A673 (cell line): ENCODE measurements at places on chromosomes 13 and 19. TPM values are rescaled to one million over a fixed set of nuclear protein-coding genes. Genes with fewer than 3 reads are reported as not detected.

DNA sequence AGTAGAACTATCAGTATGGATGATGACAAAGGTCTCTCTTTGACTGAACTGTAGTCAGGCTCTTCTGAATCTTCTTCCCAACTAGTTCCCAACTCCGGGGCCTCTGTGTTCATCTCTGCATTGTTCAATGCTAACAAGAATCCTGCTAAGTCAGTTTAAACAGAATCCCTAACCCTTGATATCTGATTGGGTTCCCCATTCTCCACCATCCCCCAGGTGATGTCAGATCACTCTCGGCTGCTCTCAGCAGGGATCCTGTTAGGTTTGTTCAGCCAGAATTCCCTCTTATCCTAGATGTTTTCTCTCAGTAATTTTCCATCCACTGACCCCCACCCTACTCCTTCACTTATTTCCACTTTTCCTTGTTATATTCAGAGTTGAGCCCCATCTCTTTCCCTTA, 223.6 kb downstream of the RGCC start:
- DNase-seq = no peak

Gene SAFB2
- total RNA-seq = 124 and 153 TPM in 2 replicates

Gene RNF17
- total RNA-seq = not detected in 2 replicates

- DNase-seq = no peak
These were observed 259.5 kb downstream of the COL4A1 start for GRCh38 chr13:110047496-110047895.

DNA sequence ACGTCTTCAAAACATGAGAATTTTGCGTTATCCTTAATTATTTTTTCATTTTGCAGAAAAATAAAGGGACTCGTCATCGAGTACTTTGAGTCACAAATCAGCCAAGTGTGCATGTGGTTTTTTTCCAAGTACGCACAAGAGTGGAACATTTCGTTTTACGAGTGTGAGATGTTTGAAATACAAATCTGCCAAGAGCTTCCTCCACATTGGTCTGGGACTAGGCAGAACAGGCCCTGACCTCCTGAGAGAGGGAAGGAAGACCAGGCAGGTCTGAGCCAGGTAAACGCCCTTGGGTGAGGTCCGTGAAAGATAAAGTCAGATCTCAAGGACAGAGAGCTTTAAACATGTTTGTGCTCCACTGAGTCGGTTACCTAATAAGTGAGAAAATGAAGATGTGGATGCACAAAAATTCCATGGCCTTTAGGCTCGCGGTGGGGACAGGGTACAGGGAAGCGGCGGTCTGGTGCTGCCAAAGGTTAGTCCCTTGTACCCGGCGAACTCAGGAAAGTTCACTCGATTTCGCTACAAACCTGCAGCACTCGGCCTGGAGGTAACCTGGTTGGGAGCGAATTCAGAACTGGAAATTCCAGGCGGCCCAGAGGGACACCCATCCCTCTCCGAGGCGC, 473 bp upstream of the ITM2B start:
- no peak for DNase-seq

- DNase-seq = peak; percentile 46
These were observed 4.1 kb downstream of the DAZAP1 start for GRCh38 chr19:1411255-1412191.

DNA sequence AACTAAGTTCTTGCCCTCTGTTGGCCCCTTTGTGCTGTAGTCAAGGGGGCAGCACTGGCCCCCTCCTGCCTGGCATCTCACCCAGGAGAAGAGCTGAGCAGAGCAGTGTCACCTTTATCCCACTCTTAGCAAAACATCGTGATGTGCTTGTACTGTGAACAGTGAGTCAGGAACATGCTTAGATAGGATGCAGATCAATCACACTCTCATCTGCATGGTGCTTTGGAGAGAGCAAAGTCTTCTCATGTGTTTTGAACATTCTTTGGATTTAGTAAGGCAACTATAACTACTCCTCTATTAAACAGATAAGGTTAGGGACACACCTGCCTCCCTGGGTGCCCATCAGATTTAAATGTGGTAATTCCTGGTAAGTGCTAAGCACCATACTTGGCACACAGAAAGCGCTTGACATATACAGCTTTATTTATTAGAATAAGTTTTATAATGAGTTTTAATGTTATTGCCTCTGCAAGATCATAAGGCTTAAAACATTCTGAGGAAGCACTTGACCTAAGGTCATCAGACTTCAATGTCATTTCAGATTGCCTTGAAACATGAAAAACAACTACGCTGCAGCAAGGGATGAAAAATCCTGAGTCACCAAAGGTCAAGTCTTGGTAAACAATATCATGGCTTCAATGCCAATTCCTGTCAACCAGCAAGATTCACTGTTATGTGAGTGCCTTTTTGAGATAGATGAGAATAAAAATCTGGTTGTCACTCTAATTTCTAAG, 82.4 kb upstream of the IRS2 start:
- DNase-seq = no peak

Gene SHC2
- total RNA-seq = 1.1 and 2.0 TPM in 2 replicates

- peak; percentile 47 for DNase-seq
These were observed 202.3 kb upstream of the KLHL1 start for GRCh38 chr13:70310396-70311119.

Gene GJA3
- 0.43 and 0.48 TPM in 2 replicates for total RNA-seq

- no peak for DNase-seq
These were observed 21.1 kb upstream of the CCDC97 start for GRCh38 chr19:41288673-41289530.

GRCh38 chr13:79686441-79686840, 205.5 kb downstream of the NDFIP2 start:
- no peak for DNase-seq

DNA sequence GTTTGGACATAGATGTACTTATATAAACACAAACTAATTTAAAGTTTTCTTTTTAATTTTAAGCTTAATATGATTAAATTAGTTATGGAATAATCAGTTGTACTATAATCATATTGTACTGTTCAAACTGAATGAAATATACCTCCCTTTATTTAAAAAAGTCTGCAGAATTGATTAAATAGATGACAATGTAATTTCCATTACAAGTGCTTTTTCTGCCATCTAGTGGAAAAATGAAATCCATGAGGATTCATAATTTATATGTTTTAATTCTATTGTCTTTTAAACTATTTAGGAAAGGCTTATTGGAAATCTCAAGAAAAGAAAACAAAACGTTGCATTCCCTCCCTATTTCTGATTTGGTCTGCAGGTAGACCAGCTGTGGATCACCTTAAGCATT, 30.9 kb downstream of the MZT1 start:
- peak; percentile 24 for DNase-seq

- DNase-seq = no peak
These were observed 240.4 kb downstream of the DACH1 start for GRCh38 chr13:71626421-71627117.

GRCh38 chr19:11982526-11982925, 17.7 kb downstream of the ZNF763 start:
- no peak for DNase-seq

Gene PSMC4
- total RNA-seq = 268 and 291 TPM in 2 replicates

- DNase-seq = no peak
These were observed 8.2 kb downstream of the ATP11A start for GRCh38 chr13:112697756-112698655.

Gene PLK5
- total RNA-seq = not detected in 2 replicates

Gene ZNF541
- total RNA-seq = not detected in 2 replicates

DNA sequence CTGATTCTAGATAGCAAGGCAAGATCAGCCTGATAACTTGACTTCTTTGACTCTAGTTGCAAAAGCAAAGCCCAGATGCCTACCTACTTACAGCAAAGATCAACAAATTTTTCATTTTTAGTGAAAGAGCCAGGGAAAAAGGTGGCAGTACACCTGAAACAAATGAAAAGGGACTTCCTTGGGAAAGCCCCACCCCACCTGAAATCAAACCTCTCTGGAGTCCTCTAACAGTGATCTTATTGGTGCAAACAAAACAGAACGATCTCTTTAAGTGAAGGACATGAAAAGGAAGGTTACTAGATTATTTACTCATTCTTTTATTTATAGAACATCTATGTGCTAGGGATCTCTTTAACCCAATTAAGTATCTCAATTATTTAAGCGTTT, 507 bp upstream of the LCP1 start:
- DNase-seq = no peak

Gene CSNK1A1L
- total RNA-seq = not detected in 2 replicates

DNA sequence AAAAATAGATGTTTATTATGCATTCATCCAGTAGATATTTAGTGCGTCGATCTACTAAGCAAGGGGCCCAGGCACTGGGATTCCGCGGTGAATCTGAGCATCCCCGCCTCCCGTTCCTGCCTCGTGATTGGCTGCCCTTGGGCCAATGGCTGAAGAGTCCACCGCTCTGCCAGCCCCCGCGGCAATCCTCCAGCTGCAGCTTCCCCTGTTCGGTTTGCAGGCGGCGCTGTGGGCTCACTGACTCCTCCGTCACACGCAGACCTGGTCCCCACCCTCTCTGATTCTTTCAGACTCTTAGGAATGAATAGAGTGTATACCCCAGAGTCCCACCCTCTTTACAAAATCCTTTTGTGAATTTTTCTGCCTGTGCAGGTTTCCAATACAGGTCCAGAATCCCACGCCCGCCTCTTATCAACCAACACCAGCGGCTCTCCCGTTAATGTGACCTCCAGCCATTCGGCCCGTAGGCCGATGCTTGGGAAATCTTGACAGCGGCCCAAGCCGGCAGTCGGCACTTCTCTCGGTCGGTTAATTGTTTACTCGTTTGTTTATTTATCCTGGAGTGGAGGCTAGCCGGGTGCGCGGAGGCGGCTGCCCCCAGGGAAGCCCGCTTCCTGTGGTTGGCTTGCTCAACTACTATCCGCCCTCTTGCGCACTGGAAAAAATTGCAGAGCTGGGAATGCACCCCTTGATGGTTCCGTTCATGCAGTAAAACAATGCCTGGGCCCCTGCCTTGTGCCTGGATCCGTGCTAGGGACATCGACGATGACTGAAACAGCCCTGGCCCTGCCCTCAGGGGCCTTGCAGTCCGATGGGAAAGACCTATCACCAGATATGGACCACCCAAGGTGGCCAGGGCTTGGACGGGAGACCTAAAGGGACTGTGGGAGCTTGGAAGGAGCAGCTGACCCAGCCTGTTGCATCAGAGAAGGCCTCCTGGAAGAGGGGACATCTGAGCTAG, 4.5 kb upstream of the ARHGAP35 start:
- peak; percentile 98 for DNase-seq

- peak; percentile 60 for DNase-seq
These were observed 18.1 kb downstream of the ARHGEF18 start for GRCh38 chr19:7366701-7367420.

- DNase-seq = no peak
These were observed 26.9 kb downstream of the CDK8 start for GRCh38 chr13:26280822-26281221.

- no peak for DNase-seq
These were observed 436.7 kb downstream of the FGF9 start for GRCh38 chr13:22107549-22107948.

- DNase-seq = no peak
These were observed 3.9 kb downstream of the TTYH1 start for GRCh38 chr19:54418930-54419800.

DNA sequence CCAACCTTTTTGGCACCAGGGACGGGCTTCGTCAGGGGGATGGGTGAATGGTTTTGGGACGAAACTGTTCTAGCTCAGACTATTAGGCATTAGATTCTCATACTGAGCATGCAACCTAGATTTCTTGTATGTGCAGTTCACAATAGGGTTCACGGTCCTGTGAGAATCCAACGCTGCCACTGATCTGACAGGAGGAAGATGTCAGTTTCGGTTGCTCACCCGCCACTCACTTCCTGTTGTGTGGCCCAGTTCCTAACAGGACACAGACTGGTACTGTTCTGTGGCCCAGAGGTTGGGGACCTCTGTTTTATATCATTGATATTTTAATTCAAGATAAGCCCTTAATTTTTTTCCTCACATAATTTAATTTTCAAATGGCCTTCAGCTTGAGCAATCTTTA, 26.7 kb upstream of the TDRD3 start:
- DNase-seq = no peak

Gene BRSK1
- 30.5 and 36.8 TPM in 2 replicates for total RNA-seq

DNA sequence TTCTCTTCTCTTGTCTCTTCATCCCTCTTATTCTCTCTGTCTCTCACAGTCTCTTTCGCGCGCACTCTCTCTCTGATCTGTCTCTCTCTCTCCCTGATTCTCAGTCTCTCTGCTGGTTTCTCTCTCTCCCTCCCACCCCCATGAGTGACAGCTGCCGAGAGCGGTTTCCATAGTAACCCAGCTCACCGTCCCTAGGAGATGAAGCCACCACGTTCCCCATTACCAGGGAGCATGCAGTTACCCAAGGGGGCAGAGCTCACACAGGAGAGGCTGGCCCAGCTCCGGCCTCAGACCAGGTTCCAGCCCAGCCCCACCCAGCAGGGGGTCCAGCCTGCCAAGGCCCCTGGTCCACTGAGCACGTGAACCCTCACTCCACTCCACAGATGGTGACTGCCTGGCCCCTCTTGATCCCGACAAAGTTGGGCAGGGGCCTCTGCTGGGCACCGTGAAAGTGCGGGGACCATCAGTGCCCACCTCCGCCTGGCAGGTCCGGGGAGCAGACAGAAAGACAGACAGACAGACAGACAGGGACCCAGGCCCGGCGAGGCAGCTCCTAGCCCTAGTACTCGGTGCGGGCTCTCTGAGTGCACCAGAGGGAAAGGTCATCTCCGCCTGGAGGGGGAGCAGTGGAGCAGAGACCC, 50.6 kb downstream of the CELF5 start:
- peak; percentile 61 for DNase-seq

Gene KCNRG
- total RNA-seq = 1.4 and 2.1 TPM in 2 replicates

DNA sequence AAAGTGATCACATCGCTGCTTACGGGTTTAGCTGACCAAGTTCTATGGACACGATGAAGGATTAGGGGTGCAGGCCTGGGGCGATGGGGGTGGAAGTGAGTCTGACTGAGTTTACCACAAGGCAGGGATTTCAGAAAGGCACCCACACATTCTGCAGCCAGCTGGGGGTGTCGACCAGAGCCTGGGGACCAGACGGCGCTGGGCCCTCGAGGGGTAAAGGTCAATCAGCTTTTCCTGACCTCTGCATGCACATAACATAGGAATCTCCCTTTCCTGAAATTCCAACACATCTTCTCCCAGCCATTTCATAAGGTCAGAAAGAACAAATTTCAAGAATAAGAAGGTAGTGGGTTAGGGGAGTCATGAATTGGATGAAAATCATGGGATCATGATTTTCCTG, 92.0 kb downstream of the ZNF536 start:
- DNase-seq = no peak

DNA sequence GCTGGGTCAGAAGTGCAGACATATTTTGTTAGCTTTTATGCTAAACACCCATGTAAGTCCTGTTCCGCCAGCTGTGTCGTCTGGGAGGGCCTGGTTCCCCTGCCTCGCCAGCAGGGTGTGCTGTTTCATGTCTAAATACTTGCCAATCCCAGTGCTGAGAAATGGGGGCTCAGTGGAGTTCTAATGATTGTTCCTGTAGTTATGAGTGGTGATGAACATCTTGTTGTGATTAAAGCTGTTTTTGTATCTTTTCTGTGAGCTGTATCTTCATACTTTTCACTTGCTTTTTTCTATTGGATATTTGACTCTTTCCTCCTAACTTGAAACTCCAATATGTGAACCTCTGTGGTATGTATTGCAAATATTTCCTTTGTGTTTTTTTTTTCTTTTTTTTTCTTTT, 32.7 kb downstream of the KDM4B start:
- peak; percentile 71 for DNase-seq

DNA sequence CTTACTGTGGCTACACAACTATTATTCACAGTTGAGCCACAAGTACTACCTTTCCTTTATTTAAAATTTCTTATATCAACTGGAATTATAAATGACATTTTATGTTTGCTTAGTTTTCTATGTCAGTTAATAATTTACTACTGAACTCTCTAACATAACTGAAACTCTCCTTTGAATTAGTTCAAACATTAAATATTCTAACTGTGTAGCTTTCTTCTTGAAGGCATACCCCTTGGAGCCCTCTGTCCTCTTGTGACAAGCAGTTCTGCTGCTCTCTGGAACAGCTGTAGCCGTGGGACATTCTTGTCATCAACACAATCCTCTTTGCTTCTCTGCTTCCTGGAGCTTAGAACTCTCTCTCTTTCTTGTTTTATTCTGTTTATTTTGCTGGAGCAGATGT, 244.8 kb downstream of the NHLRC3 start:
- no peak for DNase-seq
